ENCODE measurements at places on chromosomes 1 and 21. TPM values are rescaled to one million over a fixed set of nuclear protein-coding genes. Genes with fewer than 3 reads are reported as not detected.

CC2D1B gene
- total RNA-seq = 25.2 TPM

SMCP gene
- total RNA-seq = not detected

HFM1 gene
- 2.0 TPM for total RNA-seq

LDLRAD2 gene
- total RNA-seq = not detected

RHBG gene
- total RNA-seq = not detected

SHISA4 gene
- total RNA-seq = 16.5 TPM

SH2D1B gene
- total RNA-seq = 1.1 TPM

RNF186 gene
- not detected for total RNA-seq

C1QB gene
- not detected for total RNA-seq

DNA sequence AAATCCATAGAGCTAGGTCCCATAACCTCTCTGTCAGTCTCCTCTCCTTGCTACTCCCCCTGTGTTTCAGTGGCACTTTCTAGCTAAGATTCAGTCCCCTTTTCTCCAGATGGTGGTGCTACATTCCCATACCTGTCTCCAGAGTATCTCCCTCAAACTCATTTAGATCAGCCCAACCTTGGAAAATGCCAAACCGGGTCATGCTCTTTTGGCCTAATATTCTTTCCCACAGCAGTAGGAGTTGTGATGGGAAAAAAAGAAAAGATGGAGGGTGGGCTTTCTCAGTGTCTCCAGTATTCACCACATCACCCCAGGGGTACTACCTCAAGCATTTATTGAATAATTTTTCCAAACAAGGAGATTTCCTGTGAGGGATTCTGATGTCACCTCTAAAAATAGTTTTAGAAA, 3.2 kb upstream of the RXFP4 start:
- DNase-seq = peak; percentile 69

GRCh38 chr1:21763694-21764419, 19.1 kb downstream of the USP48 start:
- DNase-seq = no peak

GRCh38 chr1:63918418-63918945, 144.7 kb downstream of the ROR1 start:
- DNase-seq = no peak

GRCh38 chr1:226425431-226426031, 17.6 kb upstream of the PARP1 start:
- DNase-seq = no peak

GRCh38 chr21:45573452-45574035, 31.3 kb upstream of the SLC19A1 start:
- no peak for DNase-seq

DNA sequence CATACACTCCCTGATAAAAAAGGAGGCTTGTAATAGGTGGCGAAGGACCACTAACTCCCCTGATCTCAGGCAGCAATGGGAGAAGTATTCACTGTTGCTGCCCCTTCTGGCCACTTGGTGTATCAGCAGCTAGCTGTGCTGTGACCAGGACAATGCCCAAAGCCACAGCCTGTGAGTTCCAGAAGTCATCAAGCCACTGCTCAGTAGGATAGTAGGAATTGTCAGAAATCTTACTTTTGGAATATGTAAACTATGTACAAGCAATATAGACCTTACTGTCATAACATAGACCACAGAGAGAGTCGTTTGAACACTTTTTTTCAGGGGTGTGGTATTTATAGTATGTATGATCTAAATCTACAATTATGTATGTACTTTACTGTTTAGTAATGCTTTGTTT, 248.3 kb upstream of the CAMK1G start:
- peak; percentile 48 for DNase-seq

DNA sequence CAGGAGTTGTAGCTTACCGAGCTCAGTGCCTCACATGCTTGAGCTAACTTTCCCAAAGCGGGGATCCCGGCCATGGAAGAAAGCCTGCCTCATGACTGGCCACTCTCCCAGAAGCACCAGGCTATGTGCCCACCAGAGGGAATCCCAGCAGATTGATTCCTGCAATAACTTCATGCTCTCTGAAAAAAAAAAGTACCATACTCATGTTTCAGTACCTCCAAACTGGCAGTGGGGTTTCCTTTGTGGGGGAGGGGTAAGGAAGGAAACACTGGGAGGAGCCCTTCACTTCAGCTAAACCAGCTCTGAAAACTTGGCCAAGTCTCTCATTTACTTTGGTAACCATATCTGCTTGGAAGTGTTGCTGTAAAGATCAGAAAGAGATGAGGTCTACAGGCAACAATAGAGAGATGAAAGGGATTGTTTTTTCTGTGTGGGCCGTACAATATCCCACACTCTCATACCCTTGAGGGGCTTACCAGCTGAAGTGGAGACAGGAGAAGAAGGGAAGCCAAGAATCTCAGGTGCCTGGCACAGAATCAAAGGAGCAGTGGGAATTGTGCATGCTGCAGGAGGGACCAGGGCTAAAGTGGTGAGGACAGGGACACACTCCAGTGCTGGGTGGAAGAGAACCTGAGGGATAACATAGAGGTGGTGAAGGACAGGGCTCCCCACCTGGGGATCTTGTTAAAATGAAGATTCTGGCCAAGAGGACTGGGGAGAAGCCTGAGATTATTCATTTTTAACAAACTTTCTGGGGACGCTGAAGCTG, 42.4 kb upstream of the TACSTD2 start:
- no peak for DNase-seq

Measured in Daoy (cell line).